Left lung (tissue), 14 donors: ENCODE measurements at places on chromosomes 6 and 20.

DNA sequence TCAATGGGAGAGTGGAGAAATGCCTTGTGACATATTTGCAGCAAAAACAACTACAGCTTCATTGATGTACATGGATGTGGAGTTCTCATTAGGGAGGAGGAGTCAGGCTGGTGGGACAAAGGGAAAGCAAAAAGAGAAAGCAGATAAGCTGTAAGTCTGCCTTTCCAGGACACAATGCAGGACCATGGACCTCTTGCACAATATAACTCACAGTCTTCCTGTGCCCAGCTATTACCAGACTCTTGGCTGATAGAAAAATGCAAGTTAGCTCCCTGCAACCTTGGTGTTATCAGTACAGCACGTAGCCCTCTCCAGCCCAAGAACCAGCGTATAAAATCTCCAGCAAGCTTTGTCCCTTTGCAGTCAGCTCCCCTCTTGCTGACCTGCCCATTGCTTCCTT, 232.3 kb downstream of the NFATC2 start:
- no peak for DNase-seq

DNA sequence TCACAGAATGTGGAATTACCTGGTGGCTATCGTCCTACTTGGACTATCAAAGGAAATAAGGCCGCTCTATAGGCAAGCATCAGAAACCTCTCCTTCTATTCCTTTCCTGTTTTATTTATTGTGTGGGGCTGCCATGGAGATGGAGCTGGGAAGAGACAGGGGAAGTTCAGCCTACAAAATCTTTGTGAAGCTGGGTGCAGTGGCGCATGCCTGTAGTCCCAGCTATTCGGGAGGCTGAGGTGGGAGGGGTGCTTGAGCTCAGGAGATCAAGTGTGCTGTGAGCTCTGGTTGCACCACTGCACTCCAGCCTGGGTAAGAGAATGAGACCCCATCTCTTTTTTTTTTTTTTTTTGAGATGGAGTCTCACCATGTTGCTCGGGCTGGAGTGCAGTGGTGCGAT, 60.3 kb downstream of the KCNB1 start:
- no peak for DNase-seq

DNA sequence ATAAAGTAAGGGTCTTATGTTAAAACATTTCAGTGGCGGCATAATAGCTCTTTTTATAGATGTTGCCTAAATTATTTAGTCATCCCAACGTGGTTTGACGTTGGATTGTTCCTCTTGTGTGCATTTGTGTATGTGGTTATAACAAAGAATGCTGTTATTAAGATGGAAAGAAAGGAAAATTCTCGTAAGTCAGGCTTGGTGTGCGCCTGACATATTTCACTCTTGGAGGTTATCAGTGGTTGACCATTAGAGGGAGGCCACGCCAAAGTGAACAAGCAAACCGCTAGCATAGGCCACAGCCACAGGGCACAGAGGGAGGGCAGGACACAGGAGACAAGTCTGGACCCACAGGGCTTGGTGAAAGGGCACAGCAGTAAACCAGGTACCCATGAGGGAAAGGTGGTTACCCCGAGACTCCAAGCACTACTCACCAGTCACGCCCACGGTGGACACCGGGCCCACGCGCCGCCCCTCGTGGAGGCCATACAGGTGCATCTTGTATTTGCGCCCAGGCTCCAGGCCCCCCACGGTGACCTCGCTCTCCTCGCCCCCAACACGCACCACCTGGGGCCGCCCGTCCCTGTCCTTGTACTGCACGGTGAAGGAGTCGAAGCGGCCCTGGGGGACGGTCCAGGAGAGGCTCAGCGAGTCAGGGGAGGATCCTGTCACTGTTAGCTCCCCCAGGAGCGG, 22.9 kb downstream of the CYP21A2 start:
- DNase-seq = no peak

DNA sequence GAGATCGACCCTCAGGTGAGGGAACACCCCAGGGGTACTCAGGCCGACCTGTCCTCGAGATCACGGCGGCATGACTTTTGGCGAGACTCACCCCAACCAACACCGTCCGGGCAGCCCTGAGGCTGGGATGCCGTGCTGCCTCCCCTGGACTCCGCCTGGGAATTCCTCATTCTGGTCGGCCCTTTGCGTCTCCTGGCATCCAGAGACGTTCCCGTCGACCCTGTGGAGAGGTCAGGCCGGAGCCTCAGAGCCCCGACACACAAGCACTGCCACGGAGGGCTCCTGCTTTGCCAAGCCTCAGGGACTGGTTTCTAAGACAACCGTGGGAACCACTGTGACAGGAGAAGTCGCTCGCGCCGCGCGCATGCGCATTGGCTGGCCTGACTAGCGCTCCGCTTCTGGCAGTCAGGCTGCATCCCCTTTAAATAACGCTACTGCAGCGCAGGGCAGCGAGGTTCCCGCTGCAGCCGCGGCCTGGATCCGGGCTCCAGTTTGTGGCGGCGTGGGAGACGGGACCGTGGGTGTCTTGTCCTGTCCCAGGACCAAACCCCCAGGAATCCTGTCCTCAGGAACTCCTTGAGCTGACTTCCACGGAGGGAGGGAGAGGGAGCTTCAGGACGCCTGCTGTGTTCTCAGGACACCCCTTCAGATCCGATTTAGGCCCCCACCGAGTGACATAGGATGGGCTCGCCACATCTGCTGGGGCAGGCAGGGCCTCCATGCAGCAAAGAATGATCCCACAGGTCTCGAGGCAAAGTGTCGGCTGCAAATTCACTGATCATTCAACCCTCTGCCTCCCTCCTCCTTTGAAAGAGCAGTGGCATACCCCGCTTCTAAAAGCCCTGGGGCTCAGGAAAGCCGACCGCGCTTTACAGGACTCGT, 163.2 kb upstream of the ZNF337 start:
- no peak for DNase-seq

DNA sequence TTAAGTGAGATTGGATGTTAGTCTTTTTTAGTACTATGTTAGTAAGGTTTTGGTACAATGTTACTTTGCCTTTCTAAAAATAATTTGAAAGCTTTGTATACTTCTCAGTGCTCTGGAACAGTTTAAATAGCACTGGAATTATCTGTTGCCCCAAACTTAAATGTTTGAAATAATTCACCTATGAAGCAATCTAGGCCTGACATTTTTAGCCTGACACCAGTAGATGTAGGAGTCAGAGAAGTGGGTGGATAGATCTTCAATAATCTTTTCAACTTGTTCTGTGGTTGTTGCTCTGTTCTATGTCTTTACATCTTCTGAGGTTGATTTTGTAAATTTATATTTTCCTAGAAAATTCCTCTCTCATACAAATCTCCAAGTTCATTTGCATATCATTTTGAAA, 103.1 kb upstream of the ADGRF1 start:
- DNase-seq = no peak

DNA sequence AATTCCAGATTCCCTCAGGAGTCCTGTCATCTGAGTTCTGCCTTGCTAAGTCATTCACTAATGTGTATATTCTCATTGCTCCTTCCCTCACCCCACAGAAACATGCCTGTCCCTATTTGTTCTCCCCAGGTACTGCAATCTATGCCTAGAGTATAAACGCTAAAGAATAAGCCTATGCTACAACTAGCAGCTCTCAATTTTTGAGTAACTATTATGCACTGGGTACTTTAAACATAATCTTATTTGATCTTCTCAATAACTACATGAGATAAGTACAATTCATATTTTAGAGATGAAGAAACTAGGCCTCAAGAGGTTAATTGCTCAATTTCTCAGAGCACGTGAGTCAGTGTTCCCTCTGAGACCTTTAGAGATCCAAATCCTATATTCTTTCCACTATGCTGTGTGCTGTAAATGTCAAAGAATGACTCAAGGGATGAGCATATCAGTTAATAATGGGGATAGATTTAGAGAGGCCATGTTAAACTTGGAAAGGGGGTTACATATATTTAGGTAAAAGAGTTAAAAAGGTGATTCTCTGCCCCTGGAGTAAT, 423.8 kb upstream of the ADGRB3 start:
- DNase-seq = no peak
